ENCODE measurements at places on chromosomes 1 and 21.

- no peak for DNase-seq
Measured at GRCh38 chr1:232384171-232384883, 245.6 kb downstream of the SIPA1L2 start.

DNA sequence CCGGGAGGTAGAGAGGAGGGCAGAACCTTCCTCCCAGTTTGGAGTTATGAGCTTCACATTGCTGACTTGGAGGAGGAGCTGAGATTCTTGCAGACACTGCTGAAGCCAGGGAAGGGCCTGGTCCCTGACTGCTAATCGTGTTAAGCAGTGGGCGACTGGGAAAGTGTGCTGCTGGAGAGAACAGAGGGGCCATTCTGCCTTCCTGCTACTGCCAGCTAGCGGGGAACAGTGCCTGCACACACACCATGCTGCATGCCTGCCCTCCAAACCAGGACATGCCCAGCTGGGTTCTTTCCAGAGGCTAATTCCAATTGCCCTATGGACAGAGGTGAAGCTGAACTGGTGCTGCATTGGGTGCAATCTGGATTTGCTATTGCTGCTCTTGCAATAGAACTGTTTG lies 281.4 kb downstream of the AJAP1 start:
- no peak for DNase-seq

DNA sequence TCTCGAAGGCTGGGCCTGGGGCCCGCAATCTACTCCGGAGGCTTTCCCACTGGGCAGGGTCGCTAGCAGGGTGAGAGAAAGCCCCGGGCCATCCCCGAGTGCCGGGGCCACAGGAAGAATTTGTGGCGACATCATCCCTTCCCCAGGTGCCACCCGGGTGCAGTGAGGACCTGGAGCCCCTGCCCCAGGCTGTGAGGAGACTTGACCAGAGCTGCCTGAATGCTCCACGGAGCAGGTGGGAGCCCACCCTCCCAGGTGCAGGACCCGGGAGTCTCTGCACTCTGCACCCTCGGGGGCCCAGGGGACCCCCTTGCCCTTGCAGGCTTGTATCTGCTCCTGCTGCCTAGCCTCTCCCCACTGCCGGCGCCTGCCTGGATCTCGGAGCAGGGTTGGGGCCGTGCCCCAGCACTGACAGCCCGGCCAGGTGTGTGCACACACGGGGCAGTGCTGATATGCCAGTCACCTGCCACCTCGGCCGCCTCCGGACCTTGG lies 67.5 kb upstream of the RGS7 start:
- no peak for DNase-seq

DNA sequence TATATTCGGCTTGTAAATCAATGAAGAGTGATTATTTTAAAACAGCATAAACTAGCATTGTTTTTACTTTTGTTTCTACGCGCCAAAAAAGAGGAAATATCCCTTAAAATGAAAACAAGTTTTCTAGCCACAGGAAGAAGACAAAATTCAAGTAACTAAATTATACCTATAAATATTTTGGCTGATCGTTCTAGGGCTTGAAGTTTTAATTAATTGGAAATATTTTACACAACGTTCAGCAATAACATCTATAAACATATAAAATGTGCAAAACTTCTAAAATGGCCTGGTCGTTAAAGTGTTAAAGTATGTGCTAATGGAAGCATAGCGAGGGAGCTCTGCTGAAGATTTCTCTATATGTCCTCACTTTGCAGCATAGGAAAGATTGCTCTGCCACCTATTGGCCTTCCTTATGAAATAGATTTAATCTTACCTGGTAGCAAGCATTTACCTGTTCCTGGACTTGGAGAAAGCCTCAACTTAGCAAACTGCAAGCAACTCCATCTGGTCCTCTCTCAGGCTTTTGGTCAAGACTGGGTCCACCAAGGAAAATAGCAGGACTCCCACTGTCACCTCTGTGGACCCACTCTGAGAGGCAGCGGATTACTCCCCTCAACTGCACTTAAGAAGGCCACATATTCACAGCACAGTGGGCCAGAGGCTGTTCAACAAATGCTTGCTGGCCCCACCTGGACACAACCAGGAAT lies 351.3 kb upstream of the RUNX1 start:
- DNase-seq, result peak; percentile 7

- no peak for DNase-seq
Measured at GRCh38 chr1:50419907-50420677, 3.2 kb downstream of the DMRTA2 start.

- no peak for DNase-seq
Measured at GRCh38 chr1:161985301-161985822, 38.3 kb downstream of the OLFML2B start.

GRCh38 chr1:243944429-243945160 lies 94.6 kb upstream of the AKT3 start:
- no peak for DNase-seq

GRCh38 chr1:26730695-26731094 lies 34.9 kb downstream of the ARID1A start:
- DNase-seq, result no peak

- DNase-seq, result no peak
Measured at GRCh38 chr1:198535631-198536030, 4.8 kb downstream of the ATP6V1G3 start.

- DNase-seq, result no peak
Measured at GRCh38 chr1:164602480-164603093, 43.6 kb downstream of the PBX1 start.

DNA sequence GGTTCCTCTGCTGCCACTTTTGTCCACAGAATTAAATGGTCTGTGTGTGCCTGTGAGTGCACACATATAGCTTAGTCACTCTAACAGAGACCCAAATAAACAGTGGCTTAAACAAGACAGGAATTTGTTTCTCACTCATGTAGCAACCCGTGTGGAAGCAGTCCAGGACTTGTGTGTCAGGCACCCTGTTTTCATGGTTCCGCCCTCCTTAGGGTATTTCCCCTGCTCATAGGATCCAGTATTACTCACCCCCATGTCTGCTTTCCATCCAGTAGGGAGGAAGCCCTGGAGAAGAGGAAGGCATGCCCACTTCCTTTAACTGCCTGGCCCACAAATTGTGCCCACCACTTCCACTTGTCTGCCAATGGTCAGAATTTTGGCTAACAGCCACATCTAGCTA lies 41.3 kb upstream of the TACSTD2 start:
- no peak for DNase-seq

- no peak for DNase-seq
Measured at GRCh38 chr1:58909914-58910681, 126.3 kb upstream of the JUN start.

- no peak for DNase-seq
Measured at GRCh38 chr1:199042193-199042592, 403.4 kb downstream of the PTPRC start.

- DNase-seq, result no peak
Measured at GRCh38 chr1:47235806-47236205, 3.8 kb upstream of the TAL1 start.

DNA sequence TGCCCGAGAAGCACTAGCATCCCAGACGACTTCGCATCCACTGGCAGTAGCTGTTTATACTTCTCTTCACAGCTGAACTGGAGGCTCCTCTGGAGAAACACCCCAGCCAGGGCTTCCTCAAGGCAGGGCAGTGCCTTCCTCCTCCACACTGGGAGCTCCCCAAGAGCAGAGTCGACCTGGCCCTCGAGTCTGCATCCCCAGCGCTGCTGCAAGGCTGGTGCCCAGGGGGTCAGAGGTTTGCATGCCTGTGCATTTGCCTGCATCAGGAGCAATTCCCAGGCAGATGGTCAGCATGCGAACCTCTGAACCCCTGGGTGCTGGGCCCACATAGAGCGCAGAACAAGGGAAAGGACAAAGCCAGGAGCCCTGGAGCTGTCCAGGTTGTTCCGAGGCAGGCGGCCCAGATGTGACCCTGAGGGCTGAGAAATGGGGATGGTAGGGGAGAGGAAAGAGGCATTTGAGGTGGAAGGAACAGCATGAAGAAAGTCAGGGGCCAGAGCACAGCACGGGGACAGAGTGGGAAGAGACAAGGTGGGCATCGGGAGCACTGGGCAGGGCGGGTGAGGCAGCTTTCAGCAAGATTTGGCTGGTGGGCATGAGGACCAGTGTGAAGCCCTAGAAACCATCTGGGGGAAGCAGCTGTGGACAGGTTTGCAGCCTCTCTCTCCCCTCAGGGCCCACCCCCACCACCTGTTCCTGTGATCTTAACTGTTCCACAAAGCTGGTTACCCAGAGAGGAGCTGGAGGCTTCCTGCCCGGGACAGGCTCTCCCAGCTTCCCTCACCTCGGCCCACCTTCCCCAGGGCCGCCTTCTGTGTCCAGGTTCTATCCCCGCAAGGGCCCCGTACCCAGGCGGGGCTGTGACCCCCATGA lies 6.4 kb upstream of the S100A8 start:
- no peak for DNase-seq

- DNase-seq, result no peak
Measured at GRCh38 chr1:4856396-4856795, 202.0 kb downstream of the AJAP1 start.

GRCh38 chr1:60747353-60747752 lies 335.0 kb upstream of the NFIA start:
- DNase-seq, result no peak

DNA sequence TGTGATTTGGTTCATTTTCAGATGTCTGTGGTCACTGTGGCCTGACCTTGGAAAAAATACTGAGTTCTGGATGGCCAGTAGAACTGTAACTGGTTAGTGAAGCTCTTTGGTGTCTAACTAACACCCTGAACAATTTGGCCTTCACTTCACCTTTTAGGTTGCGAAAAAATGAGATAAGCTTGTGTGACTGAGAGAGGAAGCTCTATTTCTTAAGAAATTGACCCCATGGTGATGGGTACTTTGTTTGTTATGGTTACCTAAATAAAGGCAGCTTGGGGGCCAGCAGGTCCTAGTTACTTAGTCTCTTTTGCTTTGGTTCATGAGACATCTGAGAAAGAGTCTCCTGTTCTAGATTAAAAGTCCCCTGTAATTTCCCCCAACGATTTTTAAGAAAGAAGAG lies 181.6 kb downstream of the ZNF326 start:
- DNase-seq, result no peak

DNA sequence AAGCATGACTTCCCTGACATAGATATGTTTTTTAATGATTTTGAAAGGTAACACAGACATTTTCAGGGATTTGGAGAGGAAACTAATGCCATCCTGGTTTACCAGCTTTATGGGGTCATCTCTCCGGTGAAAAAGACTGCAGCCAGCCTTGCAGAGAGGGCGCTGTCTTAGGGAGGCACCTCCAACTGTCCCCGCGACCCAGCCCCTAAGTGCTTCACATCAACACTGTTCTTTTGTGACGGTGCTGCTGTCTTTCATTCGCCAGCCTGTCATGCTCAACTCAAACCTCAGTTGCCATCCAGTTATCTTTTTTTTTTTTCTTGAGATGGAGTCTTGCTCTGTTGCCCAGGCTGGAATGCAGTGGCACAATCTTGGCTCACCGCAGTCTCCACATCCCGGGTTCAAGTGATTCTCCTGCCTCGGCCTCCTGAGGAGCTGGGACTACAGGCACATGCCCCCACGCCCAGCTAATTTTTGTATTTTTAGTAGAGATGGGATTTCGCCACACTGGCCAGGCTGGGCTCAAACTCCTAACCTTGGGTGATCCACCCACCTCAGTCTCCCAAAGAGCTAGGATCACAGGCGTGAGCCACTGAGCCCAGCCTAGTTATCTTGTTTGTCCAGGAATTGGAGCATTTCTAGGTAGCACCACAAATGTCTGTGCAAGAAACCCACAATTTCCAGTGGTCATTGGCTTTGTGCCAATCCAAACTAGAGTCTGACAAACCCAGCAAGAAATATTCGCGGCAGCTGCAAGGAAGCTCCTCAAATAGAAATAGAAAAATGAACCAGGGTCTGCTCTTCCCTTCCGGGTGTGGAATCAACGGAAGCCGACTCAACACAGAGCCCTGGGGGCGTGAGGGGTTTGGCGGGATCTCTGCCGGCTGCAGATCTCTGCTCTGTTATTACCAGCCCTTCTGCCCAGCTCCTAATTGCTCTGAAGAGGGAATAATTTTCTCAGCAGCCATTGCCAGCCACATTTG lies 24.2 kb downstream of the PDE9A start:
- DNase-seq, result no peak

DNA sequence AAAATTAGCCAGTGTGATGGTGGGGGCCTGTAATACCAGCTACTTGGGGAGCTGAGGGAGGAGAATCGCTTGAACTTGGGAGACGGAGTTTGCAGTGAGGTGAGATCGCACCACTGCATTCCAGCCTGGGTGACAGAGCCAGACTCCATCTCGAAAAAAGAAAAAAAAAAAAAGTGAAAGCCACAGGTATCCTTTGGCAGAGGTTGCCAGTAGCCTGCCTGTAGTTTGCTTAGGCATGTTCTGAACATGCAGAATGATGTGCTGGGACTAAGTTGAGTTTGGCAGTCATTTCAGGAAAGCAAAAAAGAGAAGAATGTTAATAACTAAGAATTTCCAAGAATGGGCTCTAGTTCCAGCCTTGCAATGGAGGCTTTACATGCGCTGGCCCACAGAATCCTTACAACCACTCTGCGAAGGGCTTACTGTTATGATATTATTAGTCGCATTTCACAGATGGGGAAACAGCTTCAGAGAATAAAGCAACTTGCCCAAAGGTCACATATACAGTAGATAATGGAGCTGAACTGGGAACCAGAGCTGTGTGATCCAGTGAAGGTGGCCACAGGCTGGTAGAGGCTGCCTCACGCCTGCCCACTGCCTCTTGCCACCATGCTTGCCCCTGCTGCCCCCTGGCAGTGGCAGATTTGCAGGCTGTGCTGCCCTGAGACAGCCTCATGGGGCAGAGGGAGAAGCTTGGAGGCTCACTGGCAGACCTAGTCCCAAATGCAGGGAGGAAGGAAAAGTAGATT lies 66.5 kb upstream of the LYST start:
- DNase-seq, result no peak

- no peak for DNase-seq
Measured at GRCh38 chr1:86247597-86248279, 91.2 kb upstream of the COL24A1 start.

DNA sequence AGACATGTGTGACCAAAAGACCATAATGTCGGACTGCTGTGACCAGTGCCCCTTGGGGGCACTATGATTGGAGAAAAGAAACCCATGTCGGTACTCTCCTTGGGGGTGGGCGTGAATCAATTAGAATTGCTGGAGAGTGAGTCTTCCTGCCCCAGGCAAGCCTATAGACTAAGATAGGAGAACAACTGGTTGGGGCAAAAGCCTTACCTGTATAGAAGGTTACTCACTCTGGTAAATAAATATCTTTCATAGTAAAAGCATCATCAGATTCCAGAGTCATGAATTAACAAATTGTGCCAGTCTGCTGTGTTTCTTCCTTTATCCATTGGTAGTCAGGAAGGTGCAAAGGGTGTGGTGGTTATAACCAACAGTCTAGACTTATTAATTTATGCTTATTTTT lies 2.9 kb upstream of the PTGFRN start:
- DNase-seq, result no peak

- no peak for DNase-seq
Measured at GRCh38 chr1:116426401-116426800, 53.4 kb downstream of the ATP1A1 start.

GRCh38 chr1:56426587-56427381 lies 152.6 kb downstream of the PLPP3 start:
- DNase-seq, result no peak
